Articular chondrocyte of knee joint (primary cell): ENCODE measurements at places on chromosomes 1 and 21. TPM values are rescaled to one million over a fixed set of nuclear protein-coding genes. Genes with fewer than 3 reads are reported as not detected.

Gene DAP3
- 70.4 and 86.6 TPM in 2 replicates for total RNA-seq

Gene COL9A2
- 1.4 and 2.3 TPM in 2 replicates for total RNA-seq

Gene KDM5B
- 123 and 129 TPM in 2 replicates for total RNA-seq

Gene PTPN22
- total RNA-seq, result 5.5 and 8.6 TPM in 2 replicates

Gene B4GALT2
- 77.1 and 96.3 TPM in 2 replicates for total RNA-seq

Gene CASP9
- total RNA-seq, result 6.3 and 6.8 TPM in 2 replicates

Gene PLA2G2D
- total RNA-seq, result not detected in 2 replicates

Gene KRTAP21-2
- total RNA-seq, result 1.3 TPM in 1 of 2 replicates, not detected in the other

Gene FOXD3
- total RNA-seq, result not detected in 2 replicates

Gene GSTM5
- 7.8 and 9.1 TPM in 2 replicates for total RNA-seq

Gene EPHA8
- total RNA-seq, result not detected in 2 replicates

Gene ENTREP3
- 4.2 and 6.4 TPM in 2 replicates for total RNA-seq

Gene NUDT4B
- total RNA-seq, result 34.6 and 46.0 TPM in 2 replicates

Gene FCMR
- 0.65 TPM in 1 of 2 replicates, not detected in the other for total RNA-seq

Gene CYP4Z1
- total RNA-seq, result under 0.01 TPM in 1 of 2 replicates, not detected in the other

Gene CELA3B
- not detected in 2 replicates for total RNA-seq

Gene TNFRSF4
- total RNA-seq, result 0.13 TPM in 1 of 2 replicates, not detected in the other

Gene OR2L2
- under 0.01 TPM in 2 replicates for total RNA-seq

Gene AMY1A
- not detected in 2 replicates for total RNA-seq

Gene PTPRU
- 10.6 and 12.5 TPM in 2 replicates for total RNA-seq

Gene TEX50
- not detected in 2 replicates for total RNA-seq

Gene ACTN2
- not detected in 2 replicates for total RNA-seq

Gene HSD3B1
- not detected in 2 replicates for total RNA-seq

Gene TCP10L
- total RNA-seq, result 0.22 and 0.39 TPM in 2 replicates

Gene GUCA2B
- not detected in 2 replicates for total RNA-seq

Gene EDN2
- total RNA-seq, result not detected in 2 replicates

Gene FCRL4
- not detected in 2 replicates for total RNA-seq

Gene CDCA8
- 6.5 and 10.4 TPM in 2 replicates for total RNA-seq

Gene WNT2B
- 1.2 and 1.3 TPM in 2 replicates for total RNA-seq

Gene CELA2B
- not detected in 2 replicates for total RNA-seq
